ENCODE measurements at places on chromosomes 5 and 9. TPM values are rescaled to one million over a fixed set of nuclear protein-coding genes. Genes with fewer than 3 reads are reported as not detected.

DNA sequence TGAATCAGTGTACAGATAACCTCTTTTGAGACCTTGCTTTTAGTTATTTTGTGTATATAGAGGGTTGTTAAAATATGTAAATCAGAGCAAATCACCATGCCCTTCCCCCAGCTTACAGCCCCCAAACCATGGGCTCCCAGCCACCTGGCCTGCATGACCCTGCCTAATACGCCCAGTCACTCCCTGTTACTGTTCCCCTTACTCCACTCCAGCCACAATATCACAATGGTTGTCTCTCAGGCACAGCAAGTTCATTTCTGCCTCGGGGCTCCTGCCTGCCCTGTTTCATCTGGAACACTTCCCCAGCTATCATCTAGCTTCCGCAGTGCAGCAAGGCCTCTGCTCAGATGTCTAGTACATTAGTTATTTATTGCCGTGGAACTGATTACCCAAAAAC lies 5.0 kb upstream of the CARD19 start:
- peak; percentile 37 for DNase-seq

- no peak for DNase-seq
Measured at GRCh38 chr9:5721279-5722087, 92.6 kb downstream of the RIC1 start.

Gene PRRX2
- 20.8 TPM for total RNA-seq

Gene PLAC8L1
- not detected for total RNA-seq

GRCh38 chr5:151243564-151243963 lies 9.4 kb upstream of the GM2A start:
- DNase-seq = peak; percentile 31

DNA sequence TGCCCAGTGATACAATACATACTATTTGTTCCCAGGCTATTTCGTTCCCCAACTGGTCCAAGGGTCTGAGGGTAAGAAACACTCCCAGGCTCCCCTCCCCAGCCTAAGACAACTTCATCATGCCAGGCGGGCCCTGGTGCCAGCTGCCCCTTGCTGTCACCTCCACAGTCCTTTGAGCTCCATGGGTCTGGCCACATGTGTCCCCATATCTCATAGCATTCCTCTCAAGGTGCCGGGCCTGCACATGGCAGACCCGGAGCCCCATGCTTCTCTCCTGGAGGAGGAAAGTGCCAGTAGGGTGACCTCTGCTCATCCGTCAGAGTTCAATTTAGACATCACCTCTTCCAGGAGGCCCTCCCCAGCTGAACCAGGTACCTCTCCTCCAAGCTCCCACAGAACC lies 120.5 kb downstream of the C5orf15 start:
- no peak for DNase-seq

GRCh38 chr5:175254155-175254554 lies 189.8 kb downstream of the DRD1 start:
- DNase-seq = no peak

- DNase-seq = no peak
Measured at GRCh38 chr5:65969539-65970393, 43.4 kb downstream of the ERBIN start.

Gene SPATA31D4
- not detected for total RNA-seq

Gene DOCK8
- total RNA-seq = 20.6 TPM

- no peak for DNase-seq
Measured at GRCh38 chr5:174211277-174211626, 165.7 kb downstream of the NSG2 start.

DNA sequence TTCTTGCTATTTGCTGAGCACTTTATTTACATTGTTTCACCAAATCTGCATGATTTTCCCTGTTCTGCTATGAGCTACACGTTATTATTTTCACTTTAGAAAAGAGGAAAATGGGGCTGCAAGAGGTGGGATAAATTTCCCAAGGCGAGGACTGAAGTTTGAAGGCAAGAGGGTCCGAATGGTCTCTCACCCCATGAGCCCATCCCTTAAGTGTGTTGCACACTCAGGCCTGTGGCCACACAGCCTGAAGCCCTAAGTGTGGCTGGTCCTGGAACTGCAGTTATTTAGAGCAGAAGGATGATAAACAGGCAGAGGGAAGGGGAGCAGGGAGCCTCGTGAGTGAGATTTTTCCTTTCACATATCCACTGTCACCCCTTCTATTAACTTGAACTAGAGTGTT lies 7.8 kb downstream of the PDE8B start:
- DNase-seq = no peak

Gene PCDHGA4
- total RNA-seq = 5.5 TPM

DNA sequence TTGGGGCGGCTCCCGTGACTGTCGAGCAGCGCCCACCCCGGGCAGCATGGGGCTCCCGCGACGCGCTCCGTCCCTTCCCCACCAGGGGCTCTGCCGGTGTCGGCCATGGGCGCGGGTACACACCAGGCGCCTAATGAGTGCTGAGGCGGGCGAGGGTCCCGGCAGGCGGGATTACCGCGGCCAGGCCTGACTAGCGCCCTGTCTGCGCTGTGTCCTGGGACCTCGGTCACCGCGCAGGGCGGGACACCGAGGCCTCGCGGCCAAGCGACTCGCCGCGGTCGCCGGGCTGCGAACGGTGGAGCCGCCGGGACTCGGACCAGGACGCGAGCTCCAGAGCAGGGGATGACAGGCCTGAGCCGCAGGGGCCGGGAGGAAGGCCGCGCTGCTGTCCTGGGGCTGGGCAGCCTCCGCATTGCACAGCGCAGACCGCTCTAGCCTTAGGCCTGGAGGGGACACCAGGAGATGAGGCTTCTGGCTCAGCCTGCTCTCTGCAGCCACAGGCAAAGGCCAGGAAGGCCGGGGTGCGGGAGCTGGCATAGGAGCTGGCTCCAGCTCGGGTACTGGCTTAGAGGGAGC lies 14.1 kb downstream of the LCN10 start:
- peak; percentile 81 for DNase-seq

Gene DDX4
- not detected for total RNA-seq

DNA sequence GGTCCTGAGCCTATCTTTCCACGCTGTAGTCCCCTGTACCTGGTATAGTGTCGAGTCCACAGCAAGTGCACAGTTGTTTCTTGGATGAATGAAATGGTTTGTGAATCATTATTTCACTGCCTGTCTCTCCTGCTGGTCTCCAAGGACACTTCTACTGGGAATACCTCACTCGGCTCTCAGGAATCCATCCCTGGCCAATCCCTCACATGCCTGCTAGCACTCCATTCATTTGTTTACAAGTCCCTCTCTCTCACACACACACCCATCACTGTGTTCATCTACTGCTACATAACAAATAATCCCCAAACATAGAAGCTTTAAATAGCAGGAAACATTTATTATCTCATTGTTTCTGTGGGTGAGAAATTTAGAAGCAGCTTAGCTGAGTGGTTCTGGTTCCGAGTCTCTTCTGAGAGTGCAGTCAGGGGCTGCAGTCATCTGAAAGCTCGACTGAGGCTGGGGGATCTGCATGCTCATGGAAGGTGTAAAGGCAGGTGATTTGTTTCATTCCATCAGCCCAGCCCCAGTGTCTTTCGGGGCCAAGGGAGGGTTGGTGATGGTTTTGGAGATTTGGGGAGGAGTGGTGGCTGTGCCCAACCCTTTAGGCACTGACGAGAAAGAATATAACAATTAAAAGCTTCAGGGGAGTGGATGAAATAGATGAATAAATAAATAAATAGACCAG lies 132.7 kb upstream of the IER5L start:
- DNase-seq = peak; percentile 3

GRCh38 chr9:134624621-134625181 lies 16.9 kb upstream of the COL5A1 start:
- peak; percentile 91 for DNase-seq

Gene PCDHB15
- total RNA-seq = 4.4 TPM

GRCh38 chr9:131270171-131271015 lies 5.9 kb downstream of the FAM78A start:
- no peak for DNase-seq

DNA sequence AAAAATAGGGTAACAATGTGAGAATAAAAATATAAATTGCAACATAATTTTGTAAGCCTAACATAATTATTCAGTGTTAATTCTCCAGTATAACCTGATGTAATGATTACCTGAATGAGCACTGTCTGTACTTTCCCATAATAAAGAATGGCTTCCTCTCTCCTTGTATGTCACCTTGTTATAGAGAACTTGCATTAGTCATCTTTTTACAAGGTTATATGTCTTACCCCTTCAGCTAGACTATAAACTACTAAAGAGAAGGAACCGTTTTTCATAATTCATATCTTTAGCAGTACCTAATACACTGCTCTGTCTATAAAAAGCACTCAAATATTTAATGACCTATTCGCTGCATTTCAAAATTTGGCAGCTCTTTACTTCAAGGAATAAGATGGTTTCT lies 19.8 kb downstream of the STRBP start:
- DNase-seq = no peak

DNA sequence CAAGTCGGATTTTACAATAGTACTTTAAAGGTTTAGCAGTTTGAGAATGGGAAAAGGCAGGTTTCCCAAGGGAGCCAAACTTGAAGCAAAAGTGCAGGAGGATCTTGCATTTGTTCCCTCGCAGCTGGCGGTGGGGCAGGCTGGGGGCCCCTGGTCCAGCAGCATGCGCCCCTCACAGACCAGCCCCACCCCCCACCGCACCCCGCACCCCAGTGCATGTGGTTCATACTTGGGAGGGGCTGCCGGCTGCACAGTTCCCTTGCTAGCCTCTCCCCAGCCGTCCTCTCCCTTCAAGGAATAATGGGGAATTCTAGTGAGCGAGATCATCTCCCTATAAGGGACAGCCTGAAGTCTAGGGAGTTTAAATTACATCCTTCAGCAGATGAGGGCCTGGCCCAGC lies 273.1 kb upstream of the IRX2 start:
- no peak for DNase-seq

- DNase-seq = no peak
Measured at GRCh38 chr5:132299917-132300316, 5.7 kb downstream of the SLC22A4 start.

Gene GPX8
- total RNA-seq = 49.9 TPM

GRCh38 chr9:131673531-131673930 lies 66.3 kb downstream of the RAPGEF1 start:
- no peak for DNase-seq

- DNase-seq = no peak
Measured at GRCh38 chr5:16457451-16457850, 8.1 kb downstream of the ZNF622 start.

Gene TRIM41
- total RNA-seq = 15.2 TPM

DNA sequence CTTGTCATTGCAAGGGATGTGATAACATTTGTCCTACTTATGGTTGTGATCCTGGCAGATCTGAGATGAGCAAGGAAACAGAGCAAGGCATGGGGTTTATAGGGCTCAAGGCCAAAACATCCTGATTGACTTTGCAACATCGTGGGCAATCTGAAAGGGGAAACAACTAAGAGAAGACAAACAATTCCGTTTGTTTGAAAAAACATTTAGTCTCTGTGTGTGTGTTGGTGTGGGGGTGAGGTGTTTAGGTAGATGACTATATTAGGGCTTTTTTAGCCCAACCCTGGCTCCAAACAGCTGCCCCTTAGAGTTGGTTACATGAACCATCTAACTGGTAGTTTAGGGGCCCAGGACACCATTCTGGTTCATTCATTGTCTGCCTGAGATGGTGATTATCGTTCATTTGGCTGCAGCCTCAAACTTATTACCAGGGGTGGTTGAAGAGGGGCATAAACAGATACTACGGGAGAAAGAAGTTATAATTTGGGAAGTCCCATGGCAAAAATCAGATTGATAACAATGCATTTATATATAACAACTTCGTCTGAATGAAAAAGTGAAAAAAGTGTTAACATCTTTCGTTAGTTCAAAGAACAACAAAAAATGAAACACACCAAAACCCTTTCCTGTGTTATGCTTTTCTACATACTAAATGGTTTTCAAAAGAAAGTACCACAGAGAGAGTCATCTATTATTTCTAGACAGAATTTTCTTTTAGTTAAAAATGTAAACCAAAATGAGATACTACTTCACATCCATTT lies 5.7 kb downstream of the FYB1 start:
- DNase-seq = no peak

DNA sequence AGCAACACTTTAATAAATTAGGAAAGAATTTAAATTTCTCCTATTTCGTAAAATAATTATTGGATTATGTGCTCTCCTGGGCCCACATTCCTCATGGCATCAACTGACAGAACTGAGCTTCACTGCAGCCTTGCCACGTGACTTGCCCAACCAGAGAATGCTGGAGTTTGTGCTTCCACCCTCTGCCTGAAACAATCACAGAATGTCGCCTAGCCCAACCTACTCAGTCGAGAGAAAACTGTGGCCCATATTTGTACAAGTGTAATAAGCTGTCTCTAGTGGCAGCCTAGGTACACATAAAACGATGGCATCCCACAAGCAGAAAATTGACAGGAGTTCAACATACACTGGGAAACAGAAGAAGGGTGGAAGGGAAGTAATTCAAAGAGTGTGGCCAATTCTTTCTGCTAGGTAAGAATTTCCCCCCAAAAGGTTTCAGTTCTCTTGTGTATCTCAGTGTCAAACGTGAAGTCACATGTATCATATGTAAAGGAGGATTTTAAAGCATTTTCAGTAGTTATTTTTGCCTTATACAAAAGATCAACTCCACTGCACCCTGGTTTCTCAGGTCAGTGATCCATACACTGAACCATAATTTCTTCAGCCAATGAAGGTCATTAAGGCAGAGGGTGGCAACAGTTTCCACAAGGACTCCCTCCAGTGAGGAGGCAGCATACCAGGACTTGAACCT lies 41.7 kb downstream of the ZNF608 start:
- DNase-seq = no peak

DNA sequence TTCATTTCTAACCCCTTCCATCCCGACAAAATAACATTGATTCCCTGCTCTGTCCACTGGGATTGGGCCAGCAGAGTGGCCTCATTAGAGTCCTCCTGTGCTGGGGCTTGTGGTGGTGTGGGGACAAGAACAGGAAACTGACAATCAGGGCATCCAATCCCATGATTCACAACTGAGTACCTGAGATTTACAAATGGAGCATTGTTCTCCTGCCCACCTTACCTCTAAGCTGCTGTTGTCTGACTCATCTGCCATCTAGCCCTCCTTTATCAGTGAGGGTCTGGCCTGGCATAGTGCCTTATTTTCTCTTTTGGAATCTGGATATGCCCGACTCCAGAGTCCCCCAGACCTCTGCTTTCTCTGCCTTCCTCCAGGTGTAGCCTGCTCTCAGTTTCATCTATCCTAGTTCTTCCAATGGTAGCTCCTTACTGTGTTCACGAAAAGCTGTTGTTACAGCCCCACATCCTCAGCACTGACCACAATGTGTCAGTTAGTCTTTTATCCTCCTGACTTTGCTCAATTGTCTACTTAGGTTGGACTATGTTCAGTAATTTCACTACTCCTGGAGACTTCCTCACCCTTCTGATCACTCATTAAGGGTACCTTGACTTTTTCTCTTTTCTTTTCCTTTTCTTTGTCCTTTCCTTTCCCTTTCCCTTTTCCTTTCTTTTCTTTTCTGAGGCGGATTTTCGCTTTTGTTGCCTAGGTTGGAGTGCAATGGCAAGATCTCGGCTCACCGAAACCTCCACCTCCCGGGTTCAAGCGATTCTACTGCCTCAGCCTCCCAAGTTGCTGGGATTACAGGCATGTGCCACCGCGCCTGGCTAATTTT lies 13.4 kb downstream of the WNT8A start:
- DNase-seq = no peak

Gene C1QTNF2
- total RNA-seq = 7.1 TPM

DNA sequence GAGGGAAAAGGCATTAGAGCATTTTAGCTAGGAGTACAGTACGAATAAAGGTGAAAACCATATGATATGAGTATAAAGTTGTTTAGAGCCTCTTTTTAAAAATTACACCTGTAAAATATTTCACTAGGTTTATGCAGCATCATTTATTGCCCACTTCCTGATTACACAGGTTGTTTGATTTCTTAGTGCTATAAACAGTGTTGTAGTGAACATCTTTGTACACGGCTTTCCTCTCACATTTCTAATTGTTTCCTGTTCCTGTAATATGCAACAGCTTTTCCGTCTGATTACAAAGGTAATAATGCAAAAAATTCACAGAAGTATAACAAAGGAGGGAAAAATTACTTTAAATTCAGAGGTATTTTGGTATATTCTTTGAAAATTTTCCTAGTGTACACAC lies 13.0 kb downstream of the STOM start:
- no peak for DNase-seq
